ENCODE measurements at places on chromosomes 7 and 10. TPM values are rescaled to one million over a fixed set of nuclear protein-coding genes. Genes with fewer than 3 reads are reported as not detected.

GRCh38 chr7:130263130-130263529 lies 3.5 kb upstream of the CPA2 start:
- peaks cover 13% of the 10 kb centered on the region for H3K27me3 ChIP-seq
- no peaks in the 10 kb centered on the region for H3K36me3 ChIP-seq
- no peak overlapping the region for H3K4me3 ChIP-seq
- no peaks in the 10 kb centered on the region for H3K4me1 ChIP-seq
- no peak for DNase-seq

TMEM225B gene
- 1.1 TPM for total RNA-seq

- DNase-seq: no peak
- H3K4me1 ChIP-seq: no peaks in the 10 kb centered on the region
- H3K27me3 ChIP-seq: peaks cover 4% of the 10 kb centered on the region
- no peak overlapping the region for H3K27ac ChIP-seq
- H3K36me3 ChIP-seq: no peaks in the 10 kb centered on the region
These were observed 7.8 kb upstream of the PNPLA8 start for GRCh38 chr7:108533712-108534111.

CRHR2 gene
- total RNA-seq: not detected

GRCh38 chr10:5502061-5502521 lies 2.7 kb upstream of the CALML5 start:
- no peaks in the 10 kb centered on the region for H3K36me3 ChIP-seq
- no peak overlapping the region for H3K4me3 ChIP-seq
- DNase-seq: no peak
- no peaks in the 10 kb centered on the region for H3K27me3 ChIP-seq

DNA sequence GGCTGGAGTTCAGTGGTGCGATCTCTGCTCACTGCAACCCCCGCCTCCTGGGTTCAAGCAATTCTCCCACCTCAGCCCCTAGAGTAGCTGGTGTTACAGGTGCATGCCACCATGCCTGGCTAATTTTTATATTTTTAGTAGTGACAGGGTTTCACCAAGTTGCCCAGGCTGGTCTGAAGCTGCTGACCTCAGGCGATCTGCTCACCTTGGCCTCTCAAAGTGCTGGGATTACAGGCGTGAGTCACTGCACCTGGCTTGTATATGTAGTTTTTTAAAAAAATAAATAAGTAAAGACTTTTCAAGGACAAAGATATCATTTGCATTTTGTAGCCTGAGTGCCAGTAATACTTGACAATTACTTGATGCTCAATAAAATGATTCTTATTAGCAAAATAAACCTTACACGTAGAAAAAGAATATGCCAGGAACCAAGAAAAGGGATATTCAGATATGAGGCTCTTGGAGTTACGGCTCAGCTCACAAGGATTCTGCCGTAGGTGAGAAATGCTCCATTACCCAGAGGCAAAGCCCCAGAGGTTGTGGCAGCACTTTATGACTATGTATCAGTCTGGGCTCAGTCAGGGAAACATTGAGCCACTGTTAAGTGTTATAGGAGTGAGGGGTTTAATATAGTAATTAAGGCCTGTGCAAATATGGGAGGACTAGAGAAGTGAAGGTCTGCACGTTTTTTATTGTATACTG lies 98.5 kb downstream of the TPST1 start:
- H3K4me1 ChIP-seq: no peaks in the 10 kb centered on the region
- H3K27me3 ChIP-seq: peaks cover 2% of the 10 kb centered on the region
- H3K4me3 ChIP-seq: no peak overlapping the region
- H3K36me3 ChIP-seq: no peaks in the 10 kb centered on the region
- no peak overlapping the region for H3K27ac ChIP-seq

- H3K27me3 ChIP-seq: peaks cover 13% of the 10 kb centered on the region
- no peak overlapping the region for H3K4me3 ChIP-seq
- peaks cover 9% of the 10 kb centered on the region for H3K4me1 ChIP-seq
- no peak overlapping the region for H3K27ac ChIP-seq
- H3K36me3 ChIP-seq: no peaks in the 10 kb centered on the region
These were observed 438.1 kb upstream of the GALNT17 start for GRCh38 chr7:70693686-70694433.
